ENCODE measurements at places on chromosomes 12 and 14. TPM values are rescaled to one million over a fixed set of nuclear protein-coding genes. Genes with fewer than 3 reads are reported as not detected.
A peak's percentile ranks its signal among the peaks of the same experiment; 100 is the strongest.

- no peak for DNase-seq
Observed at GRCh38 chr12:29455087-29455486, 42.4 kb downstream of the OVCH1 start.

- no peak for DNase-seq
Observed at GRCh38 chr12:78739653-78740052, 124.9 kb upstream of the SYT1 start.

GNB3 gene
- total RNA-seq, result 2.6 TPM

DNA sequence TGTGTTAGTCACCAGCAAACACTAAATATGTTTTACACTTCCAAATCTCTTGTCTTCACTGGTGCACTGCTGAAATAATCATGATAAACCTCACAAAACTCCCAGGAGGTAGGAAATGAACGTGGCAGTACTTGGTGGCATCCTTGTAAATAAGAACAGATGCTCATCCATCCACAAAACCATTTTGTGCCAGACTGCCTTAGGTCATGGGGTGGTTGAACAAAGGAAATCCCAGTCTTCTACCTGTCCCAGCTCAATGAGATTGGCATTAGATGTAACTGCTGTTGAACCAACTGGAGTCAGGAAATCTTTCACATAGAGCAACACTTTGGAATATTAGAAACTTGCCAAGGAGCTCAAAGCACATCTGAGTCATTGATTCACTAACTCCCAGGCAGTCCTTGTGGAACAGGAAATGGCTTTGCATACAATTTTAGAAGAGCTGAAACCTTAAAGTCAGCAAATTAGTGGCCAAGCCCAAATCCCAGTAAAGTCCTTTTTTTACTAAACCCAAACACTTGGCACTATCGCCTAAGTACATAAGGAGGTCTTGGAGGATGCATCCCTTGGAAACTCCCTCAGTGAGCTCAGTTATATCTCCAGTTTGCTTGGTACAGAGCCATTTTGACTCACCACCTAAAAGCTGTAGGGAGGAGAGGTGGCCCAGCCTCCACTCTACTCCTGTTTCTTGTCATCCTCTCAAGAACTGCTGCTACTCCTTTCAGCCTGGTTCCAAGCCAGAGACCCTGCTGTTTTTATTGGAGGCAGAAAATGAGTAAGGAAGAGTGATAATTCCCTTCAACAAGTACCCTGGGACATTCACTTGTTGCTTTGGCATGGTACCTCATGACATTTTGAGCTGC is 208.0 kb downstream of the NOVA1 start:
- DNase-seq, result peak; percentile 9

APOF gene
- 0.12 TPM for total RNA-seq

OAS3 gene
- 9.0 TPM for total RNA-seq

GRCh38 chr14:68709007-68709406 is 83.9 kb downstream of the ZFP36L1 start:
- no peak for DNase-seq

DNA sequence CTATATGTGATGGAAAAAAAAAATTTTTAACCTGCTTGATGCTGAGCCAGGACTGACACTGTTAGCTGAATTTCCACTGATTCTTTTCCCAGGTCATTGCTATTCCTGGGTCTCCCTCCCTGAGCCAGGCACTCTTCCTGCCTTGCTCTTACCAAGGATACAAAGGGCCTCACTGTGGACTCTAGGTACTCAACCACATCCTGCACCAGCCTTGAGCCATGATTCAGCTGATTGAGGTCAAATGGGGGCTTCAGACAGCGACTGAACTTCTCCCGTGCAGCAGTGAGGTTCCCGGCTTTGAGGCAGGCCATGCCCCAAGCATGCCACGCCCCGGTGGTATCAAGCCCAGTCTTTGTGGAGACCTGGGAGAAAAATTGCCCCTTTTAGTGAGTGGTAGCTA is 54.3 kb downstream of the ZFYVE26 start:
- DNase-seq, result no peak
